Skin of body (tissue), 3 donors: ENCODE measurements at places on chromosomes 7 and 10. TPM values are rescaled to one million over a fixed set of nuclear protein-coding genes. Genes with fewer than 3 reads are reported as not detected.
A peak's percentile ranks its signal among the peaks of the same experiment; 100 is the strongest.

GRCh38 chr7:128032605-128033235 is 1.5 kb upstream of the LRRC4 start:
- no peak for DNase-seq

DNA sequence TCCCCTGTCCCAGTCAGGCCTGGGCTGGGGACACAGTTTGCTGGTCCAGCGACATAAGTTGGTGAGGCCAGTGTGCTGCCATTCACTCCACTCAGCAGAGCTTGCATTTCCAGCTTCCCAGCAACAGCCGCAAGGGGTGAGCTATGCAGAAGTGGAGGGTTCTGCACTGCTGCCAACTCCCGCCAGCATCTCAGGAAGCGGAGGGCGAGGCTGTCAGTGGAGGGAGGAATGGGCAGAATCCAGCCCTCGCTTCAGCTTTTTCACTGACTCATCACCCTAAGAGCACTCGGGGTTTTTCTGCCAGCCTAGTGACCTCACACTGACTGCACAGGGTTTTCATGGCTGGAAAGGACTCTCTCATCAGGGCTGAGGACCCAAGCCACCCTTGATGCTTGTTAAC is 625.1 kb upstream of the MKI67 start:
- DNase-seq = no peak

- DNase-seq = peak; percentile 14
Measured at GRCh38 chr7:16978358-16979244, 96.8 kb upstream of the AGR3 start.

GRCh38 chr10:51028420-51028819 is 45.9 kb upstream of the PRKG1 start:
- peak; percentile 16 for DNase-seq

GRCh38 chr10:60646966-60647796 is 131.1 kb upstream of the CDK1 start:
- DNase-seq = peak; percentile 11

BEND7 gene
- 6.9 TPM for total RNA-seq

AGMO gene
- 1.4 TPM for total RNA-seq

HOXA7 gene
- 1.5 TPM for total RNA-seq

GIMAP7 gene
- total RNA-seq = 5.7 TPM

FRMPD2 gene
- total RNA-seq = not detected

ANKRD26 gene
- 17.6 TPM for total RNA-seq
